ENCODE measurements at places on chromosomes 3 and 15.

DNA sequence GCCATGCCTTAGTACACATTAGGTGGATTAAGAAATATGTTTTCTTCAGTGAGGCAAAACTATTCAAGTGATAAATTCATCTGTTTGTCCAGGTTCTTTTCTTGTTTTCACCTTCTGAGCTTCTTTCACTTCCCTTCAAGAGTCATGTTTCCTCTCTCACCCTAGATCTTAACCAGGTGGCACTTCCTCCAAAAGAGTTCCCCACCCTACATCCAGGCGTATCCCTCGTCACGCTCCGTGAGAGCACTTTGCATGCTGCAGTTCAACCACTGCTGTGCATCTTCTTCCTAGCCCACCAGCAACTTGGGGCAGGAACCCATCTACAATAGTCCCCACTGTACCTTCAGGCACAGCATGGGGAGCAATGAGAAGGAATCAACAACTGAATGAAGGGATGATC is 28.9 kb downstream of the OSBPL10 start:
- DNase-seq = no peak

- no peak for DNase-seq
These were observed 27.4 kb downstream of the CLK3 start for GRCh38 chr15:74642734-74643664.

- DNase-seq = no peak
These were observed 42.0 kb downstream of the RASA2 start for GRCh38 chr3:141528800-141529199.

DNA sequence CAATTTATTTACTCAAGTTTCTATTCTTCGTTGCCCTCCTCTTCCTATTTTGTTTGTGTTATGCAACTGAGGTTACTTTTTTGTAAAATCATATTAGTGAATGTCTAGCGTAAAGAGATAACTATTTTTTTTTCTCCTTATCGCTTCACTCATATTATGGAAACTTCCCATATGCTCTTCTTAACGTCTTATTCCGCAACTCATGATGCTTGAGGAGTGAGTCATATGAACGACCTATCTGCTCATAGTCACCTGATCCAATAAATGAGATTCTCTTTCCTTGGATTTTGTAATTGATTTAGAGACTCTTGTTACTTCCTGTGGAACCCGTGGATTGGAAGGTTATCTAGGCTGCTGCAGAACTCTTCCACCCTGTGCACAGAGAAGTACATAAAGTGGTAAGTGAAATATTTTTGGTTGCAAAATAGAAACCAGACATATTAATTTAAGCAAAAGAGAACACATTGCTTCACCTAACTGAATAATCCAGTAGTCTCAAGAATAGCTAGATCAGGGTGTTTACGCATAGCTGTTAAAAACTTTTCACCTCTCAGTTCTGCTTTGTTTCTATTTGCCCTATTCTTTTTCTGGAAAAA is 719.3 kb upstream of the SGO1 start:
- DNase-seq = no peak

DNA sequence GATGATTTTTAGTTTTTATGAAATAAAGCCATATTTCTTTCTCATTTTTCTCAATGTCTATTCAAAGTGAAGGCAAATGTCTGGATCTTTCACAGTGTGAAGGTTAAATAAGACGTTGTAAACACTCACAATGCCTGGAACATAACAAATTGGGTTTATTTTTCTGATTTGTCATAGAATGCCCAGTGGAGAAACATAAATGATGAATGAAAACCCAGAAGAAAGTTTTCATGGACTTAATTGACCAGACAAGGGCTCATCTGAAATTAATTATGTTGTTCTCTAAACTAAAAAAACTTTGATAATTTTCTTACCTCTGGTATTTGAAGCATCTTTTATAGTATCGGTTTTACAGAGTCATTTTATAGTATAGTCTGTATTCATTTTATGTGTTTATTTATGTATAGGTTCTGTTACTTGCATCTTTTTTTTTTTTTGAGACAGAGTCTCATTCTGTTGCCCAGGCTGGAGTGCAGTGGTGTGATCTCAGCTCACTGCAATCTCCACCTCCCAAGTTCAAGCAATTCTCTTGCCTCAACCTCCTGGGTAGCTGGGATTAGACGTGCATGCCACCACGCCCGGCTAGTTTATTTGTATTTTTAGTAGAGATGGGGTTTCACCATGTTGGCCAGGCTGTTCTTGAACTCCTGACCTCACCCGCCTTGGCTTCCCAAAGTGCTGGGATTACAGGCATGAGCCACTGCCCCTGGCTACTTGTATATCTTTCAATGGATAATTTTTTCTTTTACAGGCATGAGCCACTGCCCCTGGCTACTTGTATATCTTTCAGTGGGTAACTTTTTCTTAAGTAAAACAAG is 15.1 kb upstream of the BNIP2 start:
- DNase-seq = no peak

DNA sequence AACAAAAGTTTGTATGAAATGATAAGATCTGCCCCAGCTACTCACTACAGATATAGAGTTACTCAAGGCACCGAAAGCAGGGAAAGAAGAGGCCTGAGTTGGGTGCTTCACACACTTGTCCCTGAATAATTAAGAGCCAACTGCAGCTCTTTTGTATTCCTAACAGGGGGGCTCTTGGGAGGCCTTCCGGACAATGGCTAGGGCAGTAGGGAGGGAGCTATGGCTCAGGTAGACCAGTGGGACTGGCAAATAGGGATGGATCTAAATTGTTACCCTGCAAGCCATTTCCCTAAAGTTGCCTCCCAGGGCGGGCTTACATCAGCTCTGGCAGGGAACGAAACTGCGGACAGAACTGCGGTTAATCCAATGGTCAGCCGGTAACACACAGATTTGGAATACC is 6.2 kb downstream of the SEMA5B start:
- no peak for DNase-seq

GRCh38 chr15:58340176-58340575 is 91.6 kb upstream of the LIPC start:
- DNase-seq = no peak

- no peak for DNase-seq
These were observed 212.8 kb downstream of the ADAMTSL3 start for GRCh38 chr15:83866692-83867091.

GRCh38 chr3:165613014-165613413 is 224.2 kb downstream of the BCHE start:
- DNase-seq = no peak

DNA sequence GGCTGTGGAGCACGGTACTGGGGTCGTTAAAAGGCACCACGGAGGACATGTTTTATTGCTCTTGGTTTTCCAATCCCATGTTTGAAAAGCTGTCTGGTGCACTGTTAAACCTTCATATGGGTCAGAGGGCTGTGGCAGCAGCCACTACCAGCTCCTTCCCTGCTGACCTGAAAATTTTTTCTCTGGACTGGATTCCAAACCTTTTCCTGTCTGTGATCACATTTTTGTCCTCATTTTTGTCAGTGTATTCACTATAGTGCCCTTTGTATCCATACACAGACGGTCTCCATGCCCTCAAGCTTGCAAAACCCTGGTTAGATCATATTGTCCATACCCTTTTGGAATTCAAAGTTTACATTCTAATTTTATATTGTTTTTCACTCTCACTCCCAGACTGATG is 70.5 kb downstream of the NME9 start:
- DNase-seq = no peak

DNA sequence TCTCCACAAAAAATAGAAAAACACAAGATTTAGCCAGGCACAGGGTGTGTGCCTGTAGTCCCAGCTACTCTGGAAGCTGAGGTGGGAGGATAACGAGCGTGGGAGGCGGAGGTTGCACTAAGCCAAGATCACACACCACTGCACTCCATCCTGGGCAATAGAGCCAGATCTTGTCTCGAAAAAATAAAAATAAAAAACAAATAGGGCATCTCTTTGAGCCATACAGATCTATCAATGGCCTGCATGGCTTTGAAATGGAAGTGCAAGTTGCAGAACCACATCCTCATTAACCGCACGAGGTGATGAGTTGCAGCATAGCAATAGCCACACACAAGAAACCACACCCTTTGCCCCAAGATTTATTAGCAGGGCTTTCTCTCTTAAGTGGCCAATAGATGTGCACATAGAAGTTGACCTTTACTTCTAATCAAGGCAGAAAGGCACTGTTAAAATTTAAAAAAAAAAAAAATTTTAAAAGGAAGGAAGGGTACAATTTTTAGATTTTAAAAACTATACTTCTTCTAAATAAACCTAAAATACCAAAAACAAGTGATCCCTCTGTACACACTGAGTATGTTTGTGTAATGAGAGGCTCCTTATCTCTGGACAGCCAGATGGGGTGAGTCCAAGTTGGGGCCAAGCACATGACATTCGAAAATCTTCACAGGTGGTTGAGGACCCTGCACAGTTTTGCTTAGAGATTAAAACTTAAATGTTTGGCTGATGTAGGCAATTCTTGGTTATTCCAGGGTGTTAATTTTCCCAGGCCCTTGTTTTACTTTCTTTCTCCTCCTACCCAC is 53.4 kb downstream of the FILIP1L start:
- no peak for DNase-seq

DNA sequence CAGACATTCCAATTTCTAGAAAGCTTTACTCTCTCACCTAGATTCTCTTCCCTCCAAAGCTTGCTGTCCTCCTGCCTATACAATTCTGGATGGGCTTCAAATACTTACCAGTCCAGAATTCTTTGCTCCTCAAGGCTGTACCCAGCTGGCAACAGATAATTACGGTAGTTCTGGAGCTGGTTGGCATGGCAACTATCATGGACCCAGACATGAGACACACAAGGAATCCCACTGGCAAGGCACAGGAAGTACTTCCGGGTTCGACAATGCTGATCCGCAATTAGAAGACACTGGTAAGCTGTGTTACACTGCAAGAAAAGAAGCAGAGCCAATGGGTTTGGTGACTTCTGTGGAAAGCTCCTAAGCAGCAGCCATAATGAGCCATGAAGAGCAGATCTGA is 37.9 kb downstream of the TUBGCP4 start:
- DNase-seq = no peak

GRCh38 chr3:141769221-141769894 is 6.2 kb downstream of the GRK7 start:
- DNase-seq = no peak

DNA sequence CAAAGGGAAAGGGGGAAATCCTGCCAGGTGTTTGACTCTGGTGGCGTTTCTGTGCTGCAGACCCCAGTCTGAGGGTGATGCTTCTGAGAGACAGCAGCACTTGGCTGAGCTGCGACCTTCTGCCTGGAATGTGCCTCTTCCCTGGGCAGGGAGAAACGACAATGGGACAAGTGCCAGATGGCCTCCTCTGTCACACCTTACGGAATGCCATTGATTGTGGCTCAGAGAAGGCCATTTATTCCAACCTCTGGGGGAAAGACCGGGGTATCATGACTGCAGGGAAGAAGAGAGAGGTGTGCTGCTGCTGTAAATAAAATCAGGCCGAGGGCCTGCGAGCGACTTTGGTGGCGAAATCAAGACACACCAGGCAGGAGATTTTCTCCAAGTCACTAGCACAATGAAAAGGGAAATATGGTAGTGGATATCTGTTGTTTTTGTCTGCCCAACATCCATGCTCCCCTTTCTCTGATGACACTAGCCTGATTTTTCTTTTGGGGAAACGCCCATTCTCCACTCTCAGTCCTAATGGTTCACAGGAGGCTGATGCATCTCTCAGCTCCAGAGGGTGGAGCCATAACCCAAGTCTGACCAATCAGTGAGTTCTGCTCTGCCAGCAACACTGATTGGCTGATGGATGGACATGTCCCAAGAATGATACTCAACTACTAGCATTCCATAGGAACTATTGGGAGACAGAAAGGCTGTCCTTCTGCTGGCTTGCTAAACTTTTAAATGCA is 336.1 kb downstream of the FOXP1 start:
- DNase-seq = no peak

DNA sequence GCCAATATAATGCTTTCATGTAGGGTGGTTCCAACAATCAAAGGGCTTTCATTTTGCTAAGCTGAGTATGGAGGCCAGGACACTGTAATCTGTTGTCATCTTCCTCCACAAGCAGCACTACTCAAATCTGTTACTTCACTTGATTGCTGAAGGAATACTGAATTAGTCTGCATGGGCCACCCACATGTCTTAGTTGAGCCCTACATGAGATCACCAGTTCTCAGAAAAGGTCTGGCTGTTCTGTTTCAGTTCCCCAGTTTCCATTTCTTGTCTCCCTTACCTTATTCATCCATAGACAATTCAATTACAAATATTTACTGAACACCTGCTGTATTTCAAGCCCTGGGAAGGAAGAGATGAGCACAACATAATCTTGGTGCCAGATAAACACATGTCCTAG is 119.2 kb downstream of the FHIT start:
- no peak for DNase-seq

- peak; percentile 57 for DNase-seq
These were observed at the start of gene PCBP4 for GRCh38 chr3:51967384-51968169. Gene PCBP4 (minus strand): TSS chr3:51967454. CDS start chr3:51961240, 6,214 bp downstream.

DNA sequence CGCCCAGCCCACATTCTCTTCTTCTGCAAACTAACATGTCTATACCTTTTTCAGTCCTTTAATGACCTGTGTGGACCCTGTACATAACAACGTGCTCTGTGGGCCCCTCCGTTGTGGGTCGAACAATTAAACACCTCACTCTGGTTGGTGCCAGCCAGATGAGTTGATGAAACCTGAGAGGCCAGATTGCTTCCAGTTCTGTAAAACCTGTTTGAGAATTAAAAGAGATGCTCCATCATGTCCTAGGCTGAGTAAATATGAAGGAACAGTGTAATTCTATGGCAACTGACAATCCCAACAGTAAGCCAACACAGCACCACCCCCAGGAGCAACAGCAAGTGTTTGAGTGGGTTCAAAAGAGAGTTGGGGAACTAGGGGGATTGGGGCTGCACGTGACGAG is 5.7 kb upstream of the THBS1 start:
- no peak for DNase-seq

DNA sequence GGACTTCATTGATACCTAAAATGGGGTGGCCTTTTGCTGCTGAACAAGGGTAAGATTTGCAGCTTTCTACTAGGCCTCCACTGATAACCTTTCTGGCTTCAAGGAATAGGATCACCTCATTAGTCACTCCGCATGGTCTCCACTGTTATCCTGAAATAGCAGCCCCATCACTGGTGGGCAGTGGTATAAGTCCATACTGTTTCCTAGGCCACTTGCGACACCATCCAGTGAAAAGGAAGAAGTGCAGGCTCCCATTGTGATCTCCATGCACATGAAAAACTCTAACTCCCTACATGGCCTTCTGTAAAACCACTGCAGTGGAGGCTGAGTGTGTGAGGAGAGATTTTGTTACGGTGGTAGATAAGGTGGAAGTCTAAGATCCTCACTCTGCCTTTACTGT is 1455.9 kb downstream of the SI start:
- no peak for DNase-seq

DNA sequence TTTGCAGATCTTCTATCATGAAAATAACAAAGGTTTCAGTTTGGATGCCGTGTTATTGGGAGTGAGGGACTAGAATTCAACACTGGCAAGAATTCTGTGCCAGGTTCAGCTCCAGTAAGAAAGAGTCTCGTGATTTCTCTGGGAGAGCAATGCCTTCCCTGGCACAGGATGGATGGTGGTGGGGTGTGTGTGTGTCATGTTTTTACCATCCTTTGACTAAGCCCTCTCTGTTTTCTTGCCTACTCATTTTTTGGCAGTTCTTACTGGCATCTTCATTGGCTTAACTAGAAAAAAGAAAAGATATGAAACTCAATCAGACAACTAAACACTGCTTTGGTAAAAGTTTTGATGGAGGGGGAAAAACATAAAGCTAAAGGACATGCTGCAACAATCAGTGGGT is 86.6 kb downstream of the FMN1 start:
- DNase-seq = no peak

- DNase-seq = no peak
These were observed 159.8 kb downstream of the RBMS3 start for GRCh38 chr3:29440413-29441305.

Measured in stimulated activated CD4-positive, alpha-beta T cell treated with anti-CD3 and anti-CD28 coated beads, Interleukin-2, amount 100 ng/mL, for 24 hours (primary cell).